ENCODE measurements at places on chromosomes 12 and 14.
A peak's percentile ranks its signal among the peaks of the same experiment; 100 is the strongest.

GRCh38 chr12:16358878-16359277 lies 11.4 kb downstream of the MGST1 start:
- DNase-seq: no peak

GRCh38 chr14:54794796-54795195 lies 107.8 kb downstream of the GCH1 start:
- no peak for DNase-seq

DNA sequence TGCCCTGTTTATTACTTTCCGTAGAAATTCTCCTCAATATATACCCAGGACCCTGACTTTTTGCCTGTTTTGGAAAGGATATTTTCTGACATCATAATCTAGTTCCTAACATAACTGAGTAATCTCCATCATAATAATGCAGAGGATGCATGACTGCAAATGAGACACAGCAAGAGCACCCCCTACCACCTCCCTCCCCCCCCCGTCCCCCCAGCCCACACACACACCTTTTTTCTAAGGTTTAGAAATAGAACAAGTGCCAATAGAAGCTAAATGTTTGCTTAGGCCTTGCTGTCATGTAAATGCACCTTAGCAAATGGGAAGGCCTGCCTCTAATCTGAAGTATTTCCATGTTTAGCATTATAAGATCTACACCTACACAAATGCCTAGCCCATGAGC lies at the start of gene PTHLH:
Gene PTHLH (minus strand): TSS at position 13 of the 400 bp plus-strand sequence. CDS start 3,239 bp downstream, outside the sequence.
- no peak for DNase-seq

GRCh38 chr12:63086149-63086915 lies 64.7 kb downstream of the AVPR1A start:
- DNase-seq: no peak

DNA sequence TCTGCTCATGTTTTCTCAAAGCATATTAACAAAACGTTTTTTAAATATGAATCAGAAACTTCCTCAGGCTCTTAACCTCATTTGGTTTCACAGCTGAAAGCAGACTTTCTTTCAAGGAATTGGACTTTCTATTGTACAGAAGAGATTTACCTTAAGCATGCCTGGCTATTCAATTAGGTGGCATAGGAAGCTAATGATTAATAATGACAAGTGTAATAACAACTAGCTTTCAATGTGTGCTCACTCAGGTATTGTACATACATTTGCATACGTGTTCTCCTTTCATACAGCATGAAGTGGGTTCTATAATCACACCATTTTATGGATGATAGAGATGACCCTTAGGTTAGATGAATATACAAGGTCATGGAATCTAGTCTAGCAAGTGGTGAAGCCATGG lies 115.7 kb downstream of the ANO6 start:
- no peak for DNase-seq

- no peak for DNase-seq
Observed at GRCh38 chr12:103799857-103800771, 40.9 kb downstream of the NT5DC3 start.

GRCh38 chr12:54401119-54401518 lies 16.6 kb upstream of the ZNF385A start:
- peak; percentile 22 for DNase-seq

DNA sequence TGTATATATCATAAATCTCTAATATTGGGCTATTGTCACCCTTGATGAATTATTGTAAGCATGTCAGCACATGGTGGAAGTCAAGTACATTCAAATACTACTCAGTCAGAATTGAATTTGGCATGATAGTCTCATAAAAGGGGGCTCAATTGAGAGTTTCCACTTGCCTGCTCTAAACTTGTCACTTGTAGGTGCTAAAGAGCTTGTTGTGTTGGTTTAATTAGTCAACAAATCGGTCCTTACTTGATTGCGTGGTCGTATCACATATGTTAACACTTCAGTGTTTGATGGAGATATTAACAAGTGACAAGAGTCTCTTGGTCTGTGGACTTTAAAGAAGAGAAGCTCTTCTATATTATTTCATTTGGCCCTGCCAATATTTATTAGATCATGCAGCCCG lies 81.1 kb downstream of the NKX2-1 start:
- no peak for DNase-seq

GRCh38 chr12:103207936-103208335 lies 250.5 kb downstream of the ASCL1 start:
- peak; percentile 72 for DNase-seq

- DNase-seq: no peak
Observed at GRCh38 chr12:2160043-2160442, 107.3 kb downstream of the CACNA1C start.

DNA sequence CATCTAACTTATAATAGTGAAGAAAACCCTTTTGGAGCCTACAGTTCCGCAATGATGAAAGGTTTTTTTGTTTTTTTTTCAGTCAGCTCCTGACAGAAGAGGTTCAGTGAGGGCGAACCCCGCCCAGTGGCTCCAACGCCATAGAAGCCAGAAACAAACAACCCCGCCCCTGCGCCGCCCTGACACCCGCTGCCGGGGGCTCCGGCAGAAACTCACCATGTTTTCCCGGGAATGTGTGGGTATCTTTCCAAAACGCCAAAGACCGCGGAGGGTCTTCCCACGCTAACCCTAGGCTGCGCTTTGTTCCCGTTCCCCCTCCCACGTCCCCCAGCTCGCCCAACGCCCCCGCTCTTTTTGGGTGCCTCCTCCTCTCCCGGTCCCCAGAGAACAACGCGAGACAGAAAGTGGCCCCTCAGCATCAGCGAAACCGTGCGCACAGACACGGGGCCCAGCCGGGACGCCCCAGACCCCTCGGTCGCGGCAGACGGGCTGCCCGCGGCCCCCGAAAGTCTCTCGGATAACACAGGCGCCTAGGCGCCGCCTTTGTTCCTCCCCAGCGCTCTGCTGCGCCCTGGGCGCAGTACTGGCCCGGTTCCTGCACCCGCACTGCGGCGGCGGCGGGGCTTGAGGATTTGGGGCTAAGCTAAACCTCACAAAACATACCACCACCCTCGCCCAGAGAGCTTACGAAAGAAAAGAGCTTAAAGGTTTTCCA lies 522 bp downstream of the TUBA1A start:
- peak; percentile 62 for DNase-seq

GRCh38 chr14:39266525-39266870 lies 32.8 kb downstream of the MIA2 start:
- DNase-seq: no peak

DNA sequence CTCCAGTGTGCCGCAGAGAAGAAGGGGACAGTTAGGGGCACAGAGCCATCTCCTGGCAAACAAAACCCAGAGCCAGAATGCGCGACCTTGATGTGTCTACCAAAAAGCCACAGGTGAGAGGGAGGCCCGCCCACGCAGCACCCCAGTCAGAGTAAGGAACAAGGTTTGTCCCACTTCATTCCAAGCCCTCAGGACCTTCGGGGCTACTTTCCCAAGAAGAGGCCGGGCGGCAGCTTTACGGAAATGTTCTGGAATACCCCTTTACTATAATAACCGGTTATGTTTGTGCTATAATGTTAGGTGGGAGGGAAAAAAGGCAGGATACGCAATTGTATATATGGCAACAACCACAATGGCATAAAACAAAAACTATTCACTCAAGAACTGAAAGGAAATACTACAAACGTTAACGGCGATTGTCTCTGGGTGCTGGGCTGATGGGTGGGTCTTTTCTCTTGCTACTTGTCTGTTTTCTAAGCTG lies 12.3 kb downstream of the CCDC88C start:
- no peak for DNase-seq

DNA sequence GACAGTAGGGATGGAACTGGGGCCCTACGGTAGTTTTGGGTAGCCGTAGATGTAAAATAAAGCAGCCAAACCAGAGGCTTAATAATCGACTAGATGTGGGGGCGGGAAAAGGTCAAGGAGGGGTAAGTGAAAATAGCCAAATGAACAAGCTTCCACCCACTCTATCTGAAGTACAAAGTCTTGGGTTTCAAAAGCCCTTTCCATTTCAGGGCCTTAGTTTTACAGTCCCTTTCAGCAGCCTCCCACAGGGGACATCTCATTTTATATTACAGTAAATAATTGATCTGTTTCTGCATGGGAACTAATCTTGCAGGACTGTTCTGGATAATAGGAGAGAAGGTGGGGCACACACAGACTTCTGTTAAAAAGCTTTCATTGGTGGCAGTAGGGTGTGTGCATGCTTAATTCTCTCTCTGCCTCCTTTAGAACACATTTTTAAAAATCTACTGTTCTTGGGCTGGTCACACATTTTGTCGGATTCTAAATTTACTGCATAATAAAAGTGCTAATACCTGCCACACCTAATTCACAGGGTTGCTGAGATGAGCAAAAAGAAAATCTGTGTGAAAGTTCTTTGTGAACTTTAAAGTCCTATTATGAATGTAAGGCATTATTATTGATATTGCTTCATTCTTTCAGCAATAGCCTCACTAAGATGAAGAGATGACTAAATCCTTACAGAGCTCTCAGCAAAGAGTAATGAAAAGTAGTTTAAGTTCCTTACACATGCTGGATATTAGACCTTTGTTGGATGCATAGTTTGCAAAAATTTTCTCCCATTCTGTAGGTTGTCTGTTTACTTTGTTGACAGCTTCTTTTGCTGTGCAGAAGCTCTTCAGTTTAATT lies 104.6 kb downstream of the ITPR2 start:
- no peak for DNase-seq

- DNase-seq: peak; percentile 82
Observed at GRCh38 chr14:55454264-55455002, 14.0 kb upstream of the TBPL2 start.

- DNase-seq: no peak
Observed at GRCh38 chr12:25819691-25820090, 138.8 kb upstream of the RASSF8 start.

DNA sequence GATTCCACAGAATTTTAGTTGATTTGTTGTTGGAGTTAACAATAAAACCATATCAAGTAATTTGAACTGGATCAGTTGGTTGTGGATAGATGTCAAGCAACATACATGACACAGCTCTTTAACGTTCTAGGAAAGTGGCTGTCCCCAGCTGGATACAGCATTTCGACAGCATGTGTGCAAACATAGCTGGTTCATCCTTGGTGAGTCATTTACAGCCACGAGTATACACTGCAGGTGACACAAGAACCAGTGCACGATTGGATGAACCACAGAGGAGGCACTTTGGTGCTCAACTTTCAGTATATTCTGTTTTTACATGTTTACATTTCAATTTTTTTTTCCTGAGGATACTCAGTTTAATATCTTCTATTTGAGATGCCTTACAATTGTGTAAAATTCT lies 242.4 kb downstream of the TMEM117 start:
- DNase-seq: no peak

- DNase-seq: no peak
Observed at GRCh38 chr14:102450206-102451063, 59.1 kb downstream of the ANKRD9 start.

- DNase-seq: no peak
Observed at GRCh38 chr12:132517013-132517739, 27.2 kb downstream of the FBRSL1 start.

- peak; percentile 80 for DNase-seq
Observed at GRCh38 chr14:56138928-56139327, 20.7 kb downstream of the PELI2 start.

- no peak for DNase-seq
Observed at GRCh38 chr12:106769546-106769945, 4.9 kb upstream of the RIC8B start.

- DNase-seq: peak; percentile 61
Observed at GRCh38 chr12:55060470-55060869, 40.7 kb downstream of the NEUROD4 start.

DNA sequence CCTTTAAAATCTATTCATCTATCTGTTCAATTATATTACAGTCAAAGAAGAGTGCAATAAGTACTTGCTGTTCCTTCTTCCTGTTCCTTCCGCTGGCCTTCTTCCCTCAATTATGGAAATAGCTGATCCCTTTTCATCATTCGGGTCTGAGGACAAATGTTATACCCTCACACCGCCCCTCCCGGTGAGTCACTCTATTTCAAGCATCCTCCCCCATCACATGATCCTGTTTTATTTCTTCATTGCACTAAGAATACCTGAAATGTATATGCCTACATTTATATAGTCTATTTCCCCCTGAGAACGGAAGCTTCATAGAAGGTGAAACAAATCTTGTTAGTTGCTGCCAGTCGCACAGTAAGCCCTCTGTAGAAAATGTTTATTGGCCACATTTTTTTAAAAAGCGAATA lies 2.5 kb downstream of the SLC38A1 start:
- DNase-seq: peak; percentile 17

GRCh38 chr14:22986508-22987054 lies 4.2 kb upstream of the AJUBA start:
- DNase-seq: peak; percentile 85
